ENCODE measurements at places on chromosomes 3 and 15.

- DNase-seq: no peak
Measured at GRCh38 chr3:141448606-141449220, 38.1 kb upstream of the RASA2 start.

DNA sequence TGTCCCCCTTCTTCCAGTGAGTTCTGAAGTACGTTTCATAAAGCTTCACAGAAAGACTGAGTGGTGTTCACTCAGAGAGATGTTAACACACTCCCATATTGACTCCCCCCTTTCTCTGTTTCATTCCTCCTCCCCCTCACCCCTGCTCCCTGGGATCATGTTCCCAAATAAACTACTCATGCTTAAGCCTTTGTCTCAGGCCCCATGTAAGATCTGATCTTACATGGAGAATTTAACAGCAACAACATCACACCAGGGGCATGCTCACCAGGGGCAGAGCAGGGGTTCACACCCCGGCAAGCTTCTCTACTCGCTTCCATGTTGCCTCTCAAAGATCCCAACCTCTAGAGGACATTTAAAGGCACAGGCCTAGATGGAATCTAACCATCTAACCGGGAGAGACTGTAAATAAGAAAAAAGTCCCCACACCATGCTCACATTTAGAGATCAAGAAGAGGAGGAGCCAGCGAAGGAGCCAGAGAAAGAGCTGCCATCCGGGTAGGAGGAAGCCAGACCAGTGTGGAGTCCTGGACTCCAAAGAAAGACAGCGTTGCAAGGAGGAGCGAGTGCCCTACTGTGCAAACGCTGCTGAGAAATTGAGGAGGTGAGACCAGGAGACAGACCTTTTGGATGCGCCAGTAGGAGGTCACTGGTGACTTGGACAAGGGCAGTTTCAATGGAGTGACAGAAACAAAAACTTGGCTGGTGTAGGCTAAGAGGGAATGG lies 21.4 kb upstream of the SRP14 start:
- DNase-seq: no peak

- DNase-seq: no peak
Measured at GRCh38 chr3:102614021-102614569, 179.3 kb downstream of the ZPLD1 start.

DNA sequence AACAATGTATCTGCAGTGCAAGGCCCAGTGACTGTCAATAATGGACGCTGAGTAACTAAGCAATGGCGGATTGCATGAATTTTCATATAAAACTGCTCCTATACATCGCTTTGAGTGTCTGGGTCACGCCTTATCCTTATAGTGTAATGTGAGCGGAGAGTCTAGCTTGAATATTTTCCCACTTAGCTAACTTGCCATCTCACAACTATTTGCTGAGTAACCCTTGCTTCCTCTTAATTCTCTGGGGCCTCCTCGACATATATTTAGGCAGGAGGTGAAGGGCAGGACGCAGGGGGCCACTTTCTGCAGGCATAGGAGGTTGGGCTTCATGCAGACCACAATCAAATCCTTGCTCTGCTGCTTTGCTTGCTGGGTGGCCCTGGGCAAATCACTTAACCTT lies 24.0 kb downstream of the ST8SIA2 start:
- DNase-seq: no peak

DNA sequence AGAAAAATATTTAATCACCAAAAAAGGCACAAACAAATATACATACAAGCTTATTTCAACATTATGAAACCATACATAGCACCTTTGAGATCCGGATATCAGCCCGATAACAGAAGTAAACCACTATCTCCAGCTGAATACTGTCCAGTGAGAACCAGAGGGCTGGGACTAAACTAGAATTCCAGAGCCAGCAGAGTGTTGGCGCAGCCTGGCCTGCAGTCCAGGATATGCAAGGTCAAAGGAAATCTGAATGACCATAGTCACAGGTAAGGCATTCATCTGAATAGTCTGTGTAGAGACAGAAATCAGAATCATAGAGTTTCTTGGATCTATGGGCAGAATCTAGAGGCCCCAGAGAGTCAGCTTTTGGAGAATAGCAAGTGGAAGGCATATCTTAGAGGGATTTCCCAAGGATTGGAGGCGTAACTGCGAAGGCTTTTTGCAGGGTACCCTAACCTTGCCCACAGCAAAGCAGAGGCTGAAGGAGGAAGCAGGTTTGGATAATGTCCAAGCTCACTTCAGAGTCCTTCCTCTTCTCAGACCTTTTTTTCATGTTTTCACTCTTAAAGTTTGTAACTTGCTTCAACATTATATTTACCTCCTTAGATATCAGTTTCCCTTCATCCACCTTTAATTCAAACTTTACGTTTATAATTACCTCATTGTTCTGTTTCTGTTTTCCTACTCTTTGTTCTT lies 32.5 kb upstream of the TP63 start:
- DNase-seq: no peak

GRCh38 chr3:151434151-151434890 lies 26.5 kb downstream of the IGSF10 start:
- peak; percentile 35 for DNase-seq

- no peak for DNase-seq
Measured at GRCh38 chr3:98073486-98073885, 13.5 kb upstream of the OR5AC2 start.

- peak; percentile 80 for DNase-seq
Measured at GRCh38 chr15:70494852-70495571, 268.3 kb downstream of the UACA start.

DNA sequence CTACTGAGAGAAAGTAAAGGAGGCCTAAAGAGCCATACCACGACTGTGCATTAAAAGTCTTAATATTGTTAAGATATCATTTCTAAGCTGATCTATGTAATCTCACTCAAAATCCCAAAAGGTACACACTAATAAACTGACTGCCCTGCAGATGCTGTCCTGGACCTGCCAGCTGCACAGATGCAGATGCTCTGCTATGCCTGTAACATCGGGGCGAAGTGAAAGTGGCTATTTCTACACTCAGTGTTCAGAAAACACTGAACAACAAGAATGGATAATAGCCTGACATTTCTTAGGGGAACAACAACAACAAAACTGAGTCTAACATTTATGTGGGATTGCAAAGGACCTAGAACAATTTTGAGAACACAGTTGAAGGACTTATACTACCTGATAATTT lies 31.9 kb downstream of the RAD18 start:
- no peak for DNase-seq

DNA sequence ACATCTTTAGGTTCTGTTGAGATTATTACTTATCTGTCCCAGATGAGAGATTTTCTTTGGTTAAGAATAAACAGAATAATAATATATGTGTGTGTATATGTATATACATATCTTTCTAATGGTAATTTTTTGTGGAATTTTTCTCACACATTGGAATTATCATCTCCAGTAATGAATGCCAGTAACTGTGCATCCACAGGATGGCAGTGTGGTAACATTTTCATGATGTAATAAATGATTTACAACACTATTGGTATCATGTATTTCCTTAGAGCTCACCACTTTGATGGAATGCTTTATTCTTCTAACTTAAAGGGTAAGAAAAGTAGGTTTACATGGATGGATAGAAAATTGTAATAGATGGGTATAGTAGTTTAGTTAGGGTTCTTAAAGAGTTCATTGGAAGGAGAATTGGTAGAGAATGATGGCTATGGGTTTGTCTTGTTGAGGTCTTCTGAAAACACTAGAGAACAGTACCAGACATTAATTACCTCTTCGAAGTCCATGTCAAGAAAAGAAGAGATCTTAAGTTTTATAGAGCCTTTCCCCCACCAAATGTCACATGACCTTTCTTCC lies 78.1 kb downstream of the STT3B start:
- no peak for DNase-seq

- no peak for DNase-seq
Measured at GRCh38 chr3:132987396-132987795, 50.8 kb upstream of the TMEM108 start.

DNA sequence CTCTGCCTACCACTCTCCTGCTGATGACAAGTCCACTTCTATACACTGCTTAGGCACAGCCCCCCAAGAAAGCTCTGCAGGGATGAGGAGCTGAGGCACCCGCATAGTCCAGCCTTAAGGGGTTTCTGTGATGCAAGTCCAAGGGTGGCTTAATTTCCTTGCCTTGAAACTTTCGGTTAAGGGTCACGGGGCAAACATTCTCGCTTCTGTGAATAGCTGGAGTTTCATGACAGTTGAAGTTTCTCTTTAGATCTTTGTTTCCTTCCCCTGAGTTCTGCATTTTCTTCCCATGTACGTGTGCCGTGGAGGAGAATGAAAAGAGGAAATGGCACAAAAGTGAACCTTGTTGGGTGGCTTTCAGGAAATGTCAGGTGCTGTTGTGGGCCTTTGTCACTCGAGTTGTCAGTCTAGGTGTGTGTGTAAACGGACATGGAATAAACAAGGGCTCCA lies 7.0 kb downstream of the GPR160 start:
- no peak for DNase-seq

Data from Panc1 (cell line).